ENCODE measurements at places on chromosomes 13 and 19. TPM values are rescaled to one million over a fixed set of nuclear protein-coding genes. Genes with fewer than 3 reads are reported as not detected.

C1QTNF9 gene
- total RNA-seq: not detected

HIPK4 gene
- total RNA-seq: under 0.01 TPM

EXOC3L2 gene
- under 0.01 TPM for total RNA-seq

ZNF296 gene
- total RNA-seq: under 0.01 TPM

OR7D2 gene
- under 0.01 TPM for total RNA-seq

PSG1 gene
- not detected for total RNA-seq

PLVAP gene
- total RNA-seq: 0.74 TPM

PTBP1 gene
- total RNA-seq: 19.9 TPM

ZNF441 gene
- total RNA-seq: 33.7 TPM

FAM124A gene
- 9.8 TPM for total RNA-seq

CCL25 gene
- total RNA-seq: 0.25 TPM

ZNF491 gene
- 9.3 TPM for total RNA-seq

LMTK3 gene
- total RNA-seq: 19.4 TPM

Measured in temporal lobe (tissue), 4 donors.